Stimulated activated CD4-positive, alpha-beta T cell treated with anti-CD3 and anti-CD28 coated beads, Interleukin-4, amount 100 ng/mL, for 24 hours (primary cell): ENCODE measurements at places on chromosomes 3 and 15.

GRCh38 chr3:25427942-25428788, at the start of gene RARB:
RARB (plus strand) TSS chr3:25428263; CDS start chr3:25428732, 469 bp downstream.
- no peak for DNase-seq

- no peak for DNase-seq
Measured at GRCh38 chr3:185215873-185216606, 37.8 kb downstream of the EHHADH start.

- DNase-seq, result peak; percentile 98
Measured at GRCh38 chr15:66386204-66387123, at the start of gene MAP2K1. MAP2K1 (plus strand) TSS chr15:66386912; CDS start chr15:66387348, 436 bp downstream.

GRCh38 chr3:58857402-58857801, 190.8 kb upstream of the FAM3D start:
- DNase-seq, result no peak

DNA sequence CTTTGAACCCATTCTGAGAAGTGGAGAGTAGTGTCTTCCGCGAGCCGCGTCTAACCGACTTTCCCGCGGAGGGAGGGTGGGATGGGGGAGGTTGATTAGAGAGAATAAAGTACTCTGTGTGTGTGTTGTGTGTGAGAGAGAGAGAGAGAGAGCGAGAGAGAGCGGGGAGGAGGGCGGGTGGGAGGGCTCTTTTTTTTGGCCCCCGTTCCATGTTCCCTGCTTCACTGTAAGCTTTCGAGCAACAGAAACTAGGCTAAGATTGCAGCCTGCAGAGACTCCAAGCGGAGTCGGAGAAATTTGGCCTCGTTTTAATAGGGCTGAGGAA, 1.6 kb upstream of the MEIS2 start:
- no peak for DNase-seq

DNA sequence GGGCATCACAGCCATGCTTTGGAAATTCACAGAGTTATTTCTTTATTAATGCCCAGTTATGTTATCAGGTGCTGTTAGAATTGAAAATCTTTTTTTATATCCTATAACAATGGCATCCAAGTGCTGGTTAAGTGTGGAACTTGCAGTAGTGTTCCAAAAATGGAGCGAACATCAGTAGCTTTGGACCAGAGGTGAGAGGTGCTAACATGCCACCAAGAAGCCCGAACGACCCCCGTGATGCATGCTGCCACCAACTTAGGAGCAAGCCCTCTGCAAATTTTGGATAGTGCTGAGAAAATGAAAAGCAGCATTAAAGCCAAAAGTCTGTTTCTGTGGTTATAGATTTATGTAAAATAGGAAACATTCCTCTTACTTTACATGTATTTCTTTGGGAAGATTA, 24.8 kb downstream of the RBP1 start:
- no peak for DNase-seq

DNA sequence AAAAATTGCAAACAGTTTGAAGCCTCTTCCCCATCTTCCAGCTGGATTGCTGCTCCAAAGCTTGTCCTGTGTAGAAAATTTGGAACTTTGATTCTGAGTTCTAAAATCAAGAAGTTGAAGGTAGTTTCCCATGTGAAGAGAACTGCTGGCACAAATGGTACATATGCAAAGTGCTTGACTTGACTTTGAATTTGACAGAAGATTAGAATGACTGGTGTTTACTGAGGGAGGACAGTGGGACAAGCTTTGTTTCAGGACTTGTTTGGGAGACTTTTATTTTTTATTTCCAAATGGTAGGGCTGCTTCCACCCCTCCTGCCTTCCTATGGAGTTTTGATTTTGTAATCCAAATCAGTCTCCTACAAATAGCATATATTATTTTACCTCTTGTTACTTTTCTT, 7.4 kb downstream of the ZFAND6 start:
- DNase-seq, result no peak

DNA sequence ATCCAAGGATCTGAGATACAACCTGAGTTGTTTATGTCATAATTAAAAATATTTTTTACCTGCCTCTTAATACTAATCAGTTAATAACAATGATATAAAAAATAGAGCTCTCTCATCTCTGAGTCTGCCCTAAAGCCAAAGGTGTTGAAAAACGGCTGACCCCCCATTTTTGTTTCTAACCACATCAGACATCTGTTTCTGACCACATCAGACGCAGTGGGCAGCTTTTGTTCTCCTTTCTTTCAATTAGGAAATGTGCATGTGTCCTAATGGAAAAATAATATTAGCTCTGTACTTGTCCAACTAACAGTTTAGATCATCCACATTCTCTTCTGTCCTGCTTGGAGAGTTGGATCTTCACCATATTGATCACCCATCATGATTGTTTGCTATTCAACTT, 144.6 kb downstream of the SHOX2 start:
- no peak for DNase-seq

GRCh38 chr3:58659051-58659675, 7.4 kb downstream of the FAM3D start:
- no peak for DNase-seq

DNA sequence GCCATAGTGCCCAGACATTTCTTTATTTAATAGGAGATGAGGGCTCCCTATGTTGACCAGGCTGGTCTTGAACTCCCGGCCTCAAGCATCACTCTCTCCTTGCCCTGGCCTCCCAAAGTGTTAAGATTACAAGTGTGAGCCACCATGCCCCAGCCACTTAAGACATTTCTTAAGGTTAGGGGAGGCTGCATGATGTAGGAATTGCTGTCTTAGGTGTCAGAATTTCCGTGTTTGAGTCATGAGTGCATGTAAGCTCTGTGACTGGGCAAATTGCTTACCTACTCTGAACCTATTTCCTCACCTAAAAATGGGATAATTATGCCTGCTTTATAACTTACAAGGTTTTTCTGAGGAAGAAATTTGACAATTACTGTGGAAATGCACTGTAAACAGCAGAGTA, 34.2 kb upstream of the SIAH2 start:
- peak; percentile 10 for DNase-seq

DNA sequence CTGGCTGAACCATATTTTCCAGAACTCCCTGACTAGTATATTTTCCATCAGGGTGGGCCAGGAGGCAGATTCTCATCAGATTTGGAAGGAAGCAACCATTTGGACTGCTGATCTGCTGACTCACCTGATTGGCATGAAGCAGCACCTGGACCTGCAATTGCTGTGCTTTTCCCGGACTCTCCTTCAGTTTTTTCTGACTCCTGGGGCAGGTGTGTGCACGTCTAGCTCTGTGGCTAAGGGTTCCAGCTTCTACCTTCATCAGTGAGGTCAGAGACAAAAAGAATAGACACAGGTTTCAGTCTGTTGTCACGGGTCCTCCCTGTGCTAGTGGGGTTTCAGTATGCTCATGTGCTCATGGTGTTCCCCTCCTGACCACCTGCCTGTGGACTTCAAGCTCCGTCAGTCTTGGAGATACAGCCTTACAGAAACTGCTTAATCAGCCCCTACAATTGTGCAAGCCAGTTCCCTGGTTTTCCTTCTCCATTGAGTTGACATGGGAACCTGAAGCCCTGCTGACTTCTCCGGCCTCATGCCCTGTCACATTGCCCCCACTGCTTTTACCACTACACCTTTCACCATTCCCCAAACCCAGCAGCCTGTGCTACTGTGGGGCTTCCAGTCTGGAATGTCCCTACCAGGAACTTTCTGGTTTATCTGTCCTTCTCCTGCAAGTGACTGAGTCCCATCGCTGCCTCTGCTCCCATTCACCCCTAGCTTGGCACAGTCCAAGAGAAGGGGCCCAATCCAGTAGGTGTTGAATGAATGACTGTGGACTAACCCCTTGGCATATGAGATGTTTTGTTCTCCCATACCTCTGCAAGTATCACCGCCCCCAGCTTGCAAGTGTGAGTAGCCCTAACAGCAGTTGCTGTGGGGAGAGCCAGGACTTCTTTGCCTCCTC, 31.7 kb downstream of the HMCES start:
- DNase-seq, result no peak
